Activated T-helper 2 cell treated with anti-CD3 and anti-CD28 coated beads, Interferon-gamma antibody, Interleukin-2, Interleukin-4, amounts not matched to agents 10 μg/mL and 5 μg/mL and 100 μg/mL, durations not matched to agents 14 hours and 24 hours and 36 hours (primary cell): ENCODE measurements at places on chromosomes 12 and 14.

DNA sequence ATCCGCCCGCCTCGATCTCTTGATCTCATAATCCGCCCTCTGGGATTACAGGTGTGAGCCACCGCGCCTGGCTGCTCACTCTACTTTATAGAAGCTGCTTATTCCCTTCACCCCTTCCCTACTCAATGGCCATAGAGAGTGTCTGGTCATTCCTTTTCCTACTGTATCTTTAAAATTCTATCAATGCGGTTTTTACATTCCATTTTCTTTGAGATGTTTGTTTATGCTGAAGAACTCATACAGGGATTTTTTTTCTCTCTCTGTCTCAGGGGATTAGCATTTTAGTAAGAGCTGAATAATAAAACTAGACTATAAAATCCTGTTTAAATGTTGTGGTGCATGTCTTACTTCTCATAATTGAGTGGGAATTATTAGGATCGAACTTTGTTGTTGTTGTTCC lies 218.6 kb upstream of the FOXN3 start:
- DNase-seq, result no peak

DNA sequence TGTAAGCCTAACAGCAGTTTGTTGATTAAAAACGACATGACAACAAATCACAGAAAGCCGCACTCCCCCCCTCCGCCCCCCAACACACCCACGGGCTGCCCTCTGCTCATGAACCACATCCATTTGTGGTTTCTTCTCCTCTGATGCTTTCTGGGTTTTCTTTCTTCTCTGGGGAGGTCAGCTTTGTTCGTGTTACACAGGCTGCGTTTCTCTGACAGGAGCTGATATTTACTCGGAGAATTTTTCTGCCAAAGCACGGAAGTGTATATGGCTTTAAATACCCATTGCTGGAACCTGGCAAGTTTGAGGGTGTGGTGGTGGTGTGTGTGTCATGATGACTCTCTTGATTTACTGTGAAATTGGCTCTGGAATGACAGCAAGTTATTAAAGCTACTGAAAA lies 883.7 kb upstream of the TMEM132C start:
- no peak for DNase-seq

GRCh38 chr12:100953677-100954076 lies 159.1 kb downstream of the ANO4 start:
- no peak for DNase-seq

DNA sequence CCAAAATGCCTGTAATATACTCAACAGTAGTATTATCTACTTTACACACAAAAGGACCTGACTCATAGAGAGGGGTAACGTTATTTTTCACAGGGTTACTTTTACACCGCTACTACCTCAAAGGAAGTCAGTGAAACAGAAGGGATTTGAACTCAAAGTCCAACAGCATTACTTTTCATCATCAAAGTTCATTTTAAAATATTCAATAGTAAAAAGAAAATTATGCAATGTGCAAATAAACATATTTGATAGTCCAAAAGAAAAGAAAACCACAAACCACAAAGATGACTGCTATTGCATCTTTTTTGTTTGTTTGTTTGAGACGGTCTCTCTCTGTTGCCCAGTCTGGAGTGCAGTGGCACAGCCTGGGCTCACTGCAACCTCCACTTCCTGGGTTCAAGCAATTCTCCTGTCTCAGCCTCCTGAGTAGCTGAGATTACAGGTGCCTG lies 15.5 kb downstream of the KIF21A start:
- no peak for DNase-seq

GRCh38 chr12:38399711-38400206 lies 83.2 kb downstream of the ALG10B start:
- no peak for DNase-seq

- DNase-seq, result no peak
These were observed 4.9 kb downstream of the KLRC1 start for GRCh38 chr12:10448236-10448635.

- DNase-seq, result no peak
These were observed 52.4 kb downstream of the DUSP6 start for GRCh38 chr12:89299931-89300330.

DNA sequence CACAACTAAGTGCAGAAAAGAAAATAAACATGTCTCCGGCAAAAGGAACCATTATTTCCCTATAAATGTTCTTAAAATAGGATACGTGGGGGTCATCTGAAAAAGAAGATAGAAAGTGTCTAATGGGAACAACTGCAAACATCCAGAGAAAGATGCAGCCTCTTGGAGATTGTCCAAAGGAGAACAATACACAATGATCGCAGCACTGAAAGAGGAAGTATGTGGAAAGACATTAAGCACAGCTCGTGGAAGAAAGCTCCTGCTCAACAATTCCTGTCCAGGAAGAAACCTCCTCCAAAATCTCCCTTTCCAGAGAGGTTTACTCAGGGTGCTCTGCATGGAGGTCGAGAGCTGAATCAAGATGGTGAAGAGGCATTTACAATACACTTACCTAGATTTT lies 2.5 kb upstream of the LALBA start:
- no peak for DNase-seq

DNA sequence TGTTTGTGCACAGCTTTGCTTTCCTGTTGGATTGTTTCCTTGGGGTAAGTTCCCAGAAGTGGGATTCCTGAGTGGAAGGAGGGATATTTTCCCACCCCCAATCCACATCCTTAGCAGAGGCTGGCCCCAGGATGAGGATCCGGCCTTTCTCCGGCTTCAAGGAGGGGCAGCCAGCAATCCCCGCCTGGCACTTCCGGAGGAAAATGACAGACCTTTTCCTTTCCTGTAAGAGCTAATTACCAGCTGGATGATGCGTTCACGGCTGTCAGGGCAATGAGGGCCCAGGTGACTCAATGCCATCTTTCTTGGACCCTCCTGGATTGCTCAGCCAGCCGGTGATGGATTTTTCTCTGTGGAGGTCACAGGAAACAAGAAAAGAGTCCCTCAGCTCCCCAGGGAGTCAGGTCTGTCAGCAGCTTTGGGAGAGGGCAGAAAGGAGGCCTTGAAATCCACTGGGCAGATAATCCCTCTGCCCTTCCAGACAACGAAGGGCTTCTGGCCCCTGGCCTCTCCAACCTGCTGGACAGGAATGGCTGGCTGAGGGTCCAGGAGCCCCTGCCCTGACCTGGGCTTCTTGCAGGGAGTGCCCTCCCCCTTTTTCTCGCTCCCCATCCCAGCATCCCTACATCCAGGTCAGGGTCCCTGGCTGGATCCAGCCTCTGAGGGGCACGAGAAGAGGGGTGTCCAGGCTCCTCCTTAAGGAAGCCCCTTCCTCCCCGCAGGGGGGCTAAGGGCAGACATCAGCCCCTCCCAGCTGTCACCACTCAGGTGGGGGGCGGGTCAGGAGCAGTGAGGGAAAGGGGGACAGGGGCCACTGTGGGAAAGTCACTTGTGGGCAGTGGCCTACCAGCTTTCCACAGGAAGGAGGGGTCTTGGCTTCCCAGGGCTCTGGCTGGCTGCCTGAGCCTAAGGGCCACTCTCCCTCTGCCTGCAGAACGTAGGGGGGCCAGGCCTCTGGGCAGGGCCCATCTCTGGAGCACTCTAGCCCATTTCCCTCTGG lies 16.1 kb upstream of the CCDC85C start:
- DNase-seq, result no peak

DNA sequence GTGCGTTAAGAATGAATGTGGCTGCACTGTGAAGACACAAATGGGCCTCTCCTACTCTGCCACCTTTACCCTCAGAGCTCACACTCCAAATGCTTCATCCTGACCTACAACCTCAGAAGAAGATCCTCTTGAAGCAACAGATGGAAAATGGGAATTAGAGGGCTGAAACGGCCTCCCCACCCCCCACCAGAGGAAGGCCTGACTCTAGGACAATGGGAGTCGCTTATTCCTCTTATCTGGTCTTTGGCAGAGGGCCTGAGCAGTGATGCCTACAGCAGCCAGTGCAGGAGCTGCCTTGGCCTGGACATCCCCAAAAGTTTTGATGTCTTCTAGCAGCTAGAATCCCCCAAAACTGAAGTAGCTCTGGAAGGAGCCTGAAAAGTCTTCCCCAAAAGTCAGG lies 29.2 kb downstream of the BTBD7 start:
- DNase-seq, result no peak

DNA sequence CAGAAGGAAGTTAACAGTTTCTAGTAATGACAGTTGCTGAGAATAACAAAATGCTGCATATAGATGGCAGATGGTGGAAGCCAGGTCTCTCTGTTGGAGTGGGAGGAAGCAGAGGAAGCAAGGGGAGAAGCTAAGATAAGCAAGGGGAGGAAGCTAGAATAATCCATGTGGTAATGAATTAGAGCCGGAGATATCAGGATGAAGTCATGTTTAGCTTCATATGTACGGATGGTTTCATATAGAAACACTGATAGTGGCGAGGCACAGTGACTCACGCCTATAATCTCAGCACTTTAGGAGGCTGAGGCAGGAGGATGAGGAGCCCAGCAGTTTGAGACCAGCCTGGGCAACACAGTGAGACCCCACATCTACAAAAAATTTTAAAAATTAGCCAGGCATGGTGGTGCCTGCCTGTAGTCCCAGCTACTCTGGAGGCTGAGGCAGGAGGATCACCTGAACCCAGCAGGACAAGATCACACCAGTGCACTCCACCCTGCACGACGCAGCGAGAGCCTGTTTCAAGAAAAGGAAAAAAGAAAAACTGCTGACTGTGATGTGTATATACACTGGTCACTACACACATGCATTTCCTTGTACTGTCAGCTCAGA lies 49.2 kb downstream of the ANAPC7 start:
- DNase-seq, result no peak

DNA sequence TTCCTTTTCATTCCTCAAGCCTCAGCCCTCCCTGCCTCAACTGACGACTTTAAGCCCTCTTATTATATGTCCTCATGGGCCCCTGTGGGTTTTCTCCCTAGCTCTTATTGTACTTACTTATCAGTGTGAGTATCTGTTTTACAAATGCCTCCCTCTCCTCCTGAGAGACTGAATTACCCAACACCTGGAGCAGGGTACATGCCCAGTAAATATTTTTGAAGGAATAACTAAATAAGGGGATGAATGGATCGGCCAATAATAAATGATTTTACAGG lies 95.8 kb upstream of the SLC35F4 start:
- no peak for DNase-seq

DNA sequence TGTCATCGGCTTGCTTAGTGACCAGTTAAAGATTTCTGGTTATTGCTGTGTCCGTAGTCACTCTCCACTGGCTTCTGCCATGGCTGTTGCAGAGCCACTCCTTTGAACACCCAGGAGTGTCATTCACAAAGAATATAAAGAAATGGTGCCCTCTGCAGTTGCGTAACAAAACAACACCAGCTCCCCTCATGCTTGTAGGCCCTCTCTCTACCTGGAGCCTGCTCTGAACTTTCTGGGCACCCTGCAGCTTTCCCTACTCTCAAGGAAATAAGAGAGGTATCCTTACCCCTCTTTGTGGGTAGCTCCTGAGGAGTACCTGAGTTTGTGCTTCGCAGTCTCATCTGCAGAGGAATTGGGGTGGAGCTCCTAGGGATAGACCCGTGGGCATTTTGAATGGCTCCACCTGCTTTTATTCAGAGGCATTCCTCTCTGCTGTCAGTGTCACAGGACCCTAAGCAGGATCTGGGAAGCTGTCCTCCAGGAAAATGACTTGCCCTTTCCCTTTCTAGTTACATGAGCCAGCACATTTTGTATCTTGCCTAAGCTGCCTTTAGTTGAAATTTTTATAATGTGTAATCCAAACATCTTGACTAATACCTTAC lies 97.2 kb upstream of the TMEM260 start:
- no peak for DNase-seq

DNA sequence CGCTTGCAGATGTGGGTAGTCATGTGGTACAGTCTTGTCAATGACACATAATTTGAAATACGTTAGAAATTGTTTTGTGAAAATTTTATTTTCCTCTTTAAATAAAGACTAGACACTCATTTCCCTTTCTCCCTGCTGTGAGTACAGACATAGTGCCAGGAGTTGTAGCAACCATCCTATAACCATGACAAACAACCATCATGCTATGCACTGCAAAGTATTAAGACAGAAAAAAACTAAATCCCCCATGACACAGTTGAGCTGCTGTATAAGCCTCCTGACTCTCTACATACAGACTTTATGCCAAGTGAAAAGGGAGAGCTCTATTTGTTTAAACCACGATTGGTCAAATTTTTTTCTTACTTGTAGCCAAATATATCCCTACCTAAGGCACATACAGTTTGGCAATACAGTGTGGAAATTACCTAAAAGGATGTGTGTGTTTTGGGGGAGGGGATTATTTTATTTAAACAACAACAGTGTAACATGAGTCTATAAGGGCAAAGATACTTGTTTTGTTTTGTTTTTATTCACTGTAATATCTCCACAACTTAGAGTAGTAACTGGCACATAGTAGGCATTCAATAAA lies 45.0 kb upstream of the KRR1 start:
- DNase-seq, result no peak

DNA sequence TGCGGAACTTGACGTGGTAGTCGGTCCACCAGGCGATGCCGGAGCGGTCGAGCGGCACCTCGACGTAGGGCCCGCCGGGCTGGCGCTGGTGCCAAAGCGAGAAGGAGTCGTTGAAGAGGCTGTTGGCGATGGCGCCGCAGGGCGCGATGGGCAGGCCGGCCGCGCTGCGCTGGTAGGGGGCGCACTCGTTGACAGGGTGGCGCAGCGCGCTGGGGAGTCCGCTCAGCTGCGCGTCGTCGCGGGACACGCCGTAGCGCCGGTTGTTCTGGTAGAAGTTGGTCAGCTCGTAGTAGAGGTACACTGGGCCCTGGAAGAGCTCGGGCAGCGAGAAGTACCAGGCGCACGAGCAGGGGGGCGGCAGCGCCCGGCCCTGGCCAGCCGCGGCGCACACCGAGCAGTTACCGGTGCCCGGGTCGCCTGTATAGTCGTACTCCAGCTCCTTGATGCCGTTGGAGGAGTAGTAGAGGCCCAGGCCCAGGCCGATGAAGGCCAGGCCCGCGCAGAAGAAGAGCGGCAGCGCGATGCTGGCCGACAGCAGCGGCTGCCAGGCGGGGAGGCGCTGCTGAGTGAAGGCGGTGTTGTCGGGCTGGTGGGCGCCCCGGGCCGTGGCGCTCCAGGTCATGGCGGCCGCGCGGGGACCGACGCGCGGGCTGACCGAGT lies 482 bp downstream of the TMEM30B start:
- DNase-seq, result peak; percentile 65

DNA sequence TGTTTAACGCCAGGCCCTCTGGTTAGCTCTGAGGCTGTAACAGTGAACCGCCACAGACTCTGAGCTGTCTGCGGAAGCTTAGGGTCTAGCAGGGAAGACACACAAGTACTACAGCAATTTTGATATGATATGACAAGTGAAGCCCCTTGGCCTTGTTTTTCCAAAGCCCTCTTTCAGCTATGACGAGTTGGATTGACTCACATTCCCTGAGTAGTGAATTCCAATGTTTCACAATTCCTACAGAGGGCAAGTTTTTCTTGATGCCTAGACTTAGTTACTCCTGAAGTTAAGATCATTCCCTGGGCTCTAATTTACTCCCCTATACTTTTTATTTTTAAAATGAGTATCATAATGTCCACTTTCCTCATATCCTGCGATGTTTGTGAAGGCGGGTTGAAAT lies 53.3 kb upstream of the CISTR start:
- DNase-seq, result no peak

DNA sequence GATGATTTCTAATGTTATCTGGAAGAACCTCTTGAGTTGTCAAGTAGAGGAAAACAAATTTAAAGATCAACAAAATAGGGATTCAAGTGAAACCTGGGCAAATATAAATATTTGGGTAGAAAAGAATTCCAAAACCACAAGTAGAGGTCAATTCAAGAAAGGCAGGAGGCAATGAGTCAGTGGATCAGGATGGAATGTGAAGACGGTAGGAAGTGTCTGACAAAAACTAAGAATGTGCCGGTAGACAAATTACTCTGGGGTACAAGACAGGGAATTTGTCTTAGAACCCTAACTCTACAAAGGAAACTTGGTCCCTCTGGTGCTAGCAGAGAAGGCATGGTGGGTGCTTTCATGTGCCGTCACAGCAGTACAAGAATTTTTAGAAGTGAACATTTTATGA lies 13.6 kb downstream of the ABCD2 start:
- no peak for DNase-seq

GRCh38 chr14:53437858-53438257 lies 284.7 kb upstream of the DDHD1 start:
- no peak for DNase-seq
